ENCODE measurements at places on chromosomes 4 and X.
A peak's percentile ranks its signal among the peaks of the same experiment; 100 is the strongest.

DNA sequence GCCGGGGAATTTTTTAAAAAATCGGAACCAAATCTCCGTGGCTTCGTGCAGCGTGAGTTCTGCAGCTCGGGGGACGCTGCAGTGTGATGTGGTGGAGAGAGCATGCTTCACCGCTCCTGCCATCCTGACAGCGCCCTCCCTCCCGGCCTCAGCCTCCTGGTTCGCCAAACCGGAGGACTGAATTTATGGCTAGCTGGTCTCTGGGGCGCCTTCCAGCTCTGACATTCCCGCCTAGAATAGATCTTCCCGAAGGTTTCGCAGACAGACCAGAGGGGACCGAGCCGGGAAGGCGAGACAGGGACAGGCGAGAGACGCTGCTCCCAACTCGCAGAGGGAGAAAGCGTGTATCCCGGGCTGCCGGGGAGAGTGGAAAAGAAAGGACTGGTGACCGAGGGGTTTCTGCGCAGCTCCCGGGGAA, 25.9 kb downstream of the HOPX start:
- peak; percentile 11 for DNase-seq

DNA sequence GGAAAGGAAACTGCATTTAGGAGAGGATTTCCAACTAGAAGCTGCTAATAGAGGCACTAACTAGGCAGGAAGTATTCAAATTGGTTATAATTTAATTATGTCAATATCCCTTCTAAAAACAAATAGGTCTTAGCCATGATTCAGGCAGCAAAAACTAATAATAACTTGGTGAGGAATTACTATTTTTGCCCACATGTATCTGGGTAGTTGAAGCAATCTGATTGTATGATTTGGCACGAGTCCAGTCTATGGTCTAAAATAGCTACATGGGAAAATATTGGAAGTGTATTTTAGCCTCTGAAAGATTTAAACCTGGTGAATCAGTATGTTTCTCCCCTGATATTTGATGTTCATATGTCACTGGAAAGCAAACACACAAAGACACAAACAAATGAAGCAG, 62.2 kb downstream of the MFAP3L start:
- no peak for DNase-seq

DNA sequence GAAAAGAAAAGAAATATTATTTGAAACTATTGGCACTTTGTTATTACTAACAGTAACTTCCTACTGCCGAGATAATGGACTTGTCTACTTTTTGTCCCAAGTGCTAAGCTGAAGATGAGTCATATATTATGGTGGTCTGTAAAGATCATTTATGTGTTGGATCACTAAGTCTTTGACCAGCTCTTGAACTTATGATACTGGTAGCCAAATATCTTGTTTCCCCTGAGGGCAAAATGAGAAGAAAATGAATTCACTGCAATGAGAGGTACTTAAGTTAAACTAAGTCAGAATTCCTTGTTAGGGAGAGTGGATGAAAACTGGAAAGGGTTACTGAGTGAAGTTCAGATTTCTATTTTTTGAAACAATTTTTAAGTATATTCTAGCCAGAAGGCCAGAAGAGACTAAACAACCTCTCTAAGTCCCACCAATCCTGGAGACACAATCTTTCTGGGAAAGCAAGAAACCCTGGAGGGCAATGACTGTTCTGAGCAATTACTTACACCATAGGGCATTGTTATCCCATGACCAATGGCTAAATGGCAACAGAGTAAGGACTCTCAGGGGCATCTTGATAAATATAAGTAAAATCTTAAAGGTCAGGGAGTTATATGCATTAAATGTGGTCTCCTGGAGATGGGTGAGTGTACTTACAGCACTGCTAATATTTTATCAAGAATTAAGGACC, 287.7 kb downstream of the STIM2 start:
- DNase-seq: no peak

DNA sequence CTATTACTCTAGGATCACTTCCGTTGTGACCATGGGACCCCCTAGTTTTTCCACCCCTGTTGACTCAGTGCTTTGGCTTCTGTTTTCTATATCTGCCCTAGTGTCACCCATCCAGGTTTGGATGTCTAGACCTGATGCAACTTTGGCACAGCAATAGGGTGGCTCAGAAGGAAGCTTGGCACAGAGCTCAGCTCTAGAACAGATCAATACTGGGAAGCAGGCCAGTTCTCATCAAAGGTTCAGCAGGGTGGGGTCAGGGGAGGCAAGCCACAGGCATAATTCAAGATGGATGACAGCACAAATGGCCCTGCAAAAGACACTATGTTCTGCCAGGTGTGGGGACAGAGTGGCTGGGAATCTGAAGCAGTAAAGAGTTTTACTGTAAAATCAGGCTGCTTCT, 74.2 kb upstream of the EGFL6 start:
- no peak for DNase-seq

- DNase-seq: no peak
Measured at GRCh38 chr4:70632028-70632427, 3.5 kb downstream of the ENAM start.

DNA sequence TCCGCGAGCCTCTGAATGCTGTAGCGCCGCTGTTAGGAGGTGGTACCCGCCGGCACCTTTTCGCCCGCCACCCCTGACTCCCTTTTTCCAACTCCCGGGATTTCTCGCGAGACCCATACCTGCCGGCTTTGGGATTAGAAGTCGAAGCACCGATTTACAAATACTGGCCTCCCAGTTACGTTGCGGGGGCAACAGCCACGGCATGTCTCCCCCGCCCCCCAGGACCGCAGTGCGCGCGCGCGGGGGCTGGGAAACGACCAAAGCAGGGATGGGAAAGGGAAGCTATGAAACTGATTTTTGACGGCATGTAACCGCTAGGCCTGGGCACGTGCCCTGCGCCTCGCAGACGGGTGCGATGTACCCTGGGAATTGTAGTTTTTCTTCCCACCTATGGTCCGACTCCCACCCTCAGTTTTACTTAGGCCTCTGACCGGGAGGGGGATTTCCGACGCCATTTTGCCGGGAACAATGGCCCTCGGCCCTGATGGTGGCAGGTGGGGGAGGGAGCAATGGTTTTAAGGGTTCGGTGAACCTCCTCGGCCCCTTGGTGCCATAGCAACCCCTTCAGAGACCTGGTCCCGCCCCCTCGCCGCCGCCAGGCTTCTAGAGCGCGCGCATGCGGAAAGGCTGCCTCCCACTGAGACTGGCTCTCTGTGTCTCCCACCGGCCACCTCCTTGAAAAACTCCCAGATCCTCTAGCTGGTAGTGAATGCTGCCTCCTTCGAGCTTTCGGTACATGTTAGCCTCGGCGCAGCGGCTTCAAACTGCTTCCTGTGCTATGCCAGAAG, 772 bp upstream of the WNK3 start:
- DNase-seq: peak; percentile 80

- no peak for DNase-seq
Measured at GRCh38 chr4:72286185-72286584, 254.4 kb downstream of the NPFFR2 start.

DNA sequence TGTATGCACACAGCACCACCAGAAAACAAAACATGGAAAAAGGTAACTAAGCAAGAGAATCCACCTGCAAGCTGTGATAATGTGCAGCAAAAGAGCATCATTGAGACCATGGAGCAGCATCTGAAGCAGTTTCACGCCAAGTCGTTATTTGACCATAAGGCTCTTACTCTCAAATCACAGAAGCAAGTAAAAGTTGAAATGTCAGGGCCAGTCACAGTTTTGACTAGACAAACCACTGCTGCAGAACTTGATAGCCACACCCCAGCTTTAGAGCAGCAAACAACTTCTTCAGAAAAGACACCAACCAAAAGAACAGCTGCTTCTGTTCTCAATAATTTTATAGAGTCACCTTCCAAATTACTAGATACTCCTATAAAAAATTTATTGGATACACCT, 90.2 kb downstream of the TET2 start:
- DNase-seq: no peak

GRCh38 chrX:46433892-46434291, 111.3 kb downstream of the ZNF674 start:
- no peak for DNase-seq

DNA sequence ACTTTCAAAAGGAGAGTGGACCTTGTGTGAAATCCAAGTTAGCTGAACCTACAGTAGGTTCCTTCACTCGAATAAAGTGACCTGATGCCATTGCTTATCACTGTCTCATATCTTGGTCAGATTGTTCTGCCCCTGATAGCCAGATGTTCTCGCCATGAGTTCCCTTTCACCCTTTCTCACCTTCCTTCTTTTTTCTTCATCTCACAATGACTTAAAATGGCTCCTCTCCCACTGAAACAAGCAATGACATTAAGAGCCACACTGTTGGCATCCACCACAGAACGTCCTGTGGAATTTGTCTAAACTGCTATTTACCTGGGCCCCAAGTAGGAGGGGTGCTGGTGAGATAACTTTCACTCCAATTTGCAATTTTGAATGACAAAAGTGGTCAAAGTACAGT, 227.6 kb upstream of the PPP1R2C start:
- DNase-seq: no peak

GRCh38 chr4:11732155-11732554, 303.5 kb upstream of the HS3ST1 start:
- no peak for DNase-seq

DNA sequence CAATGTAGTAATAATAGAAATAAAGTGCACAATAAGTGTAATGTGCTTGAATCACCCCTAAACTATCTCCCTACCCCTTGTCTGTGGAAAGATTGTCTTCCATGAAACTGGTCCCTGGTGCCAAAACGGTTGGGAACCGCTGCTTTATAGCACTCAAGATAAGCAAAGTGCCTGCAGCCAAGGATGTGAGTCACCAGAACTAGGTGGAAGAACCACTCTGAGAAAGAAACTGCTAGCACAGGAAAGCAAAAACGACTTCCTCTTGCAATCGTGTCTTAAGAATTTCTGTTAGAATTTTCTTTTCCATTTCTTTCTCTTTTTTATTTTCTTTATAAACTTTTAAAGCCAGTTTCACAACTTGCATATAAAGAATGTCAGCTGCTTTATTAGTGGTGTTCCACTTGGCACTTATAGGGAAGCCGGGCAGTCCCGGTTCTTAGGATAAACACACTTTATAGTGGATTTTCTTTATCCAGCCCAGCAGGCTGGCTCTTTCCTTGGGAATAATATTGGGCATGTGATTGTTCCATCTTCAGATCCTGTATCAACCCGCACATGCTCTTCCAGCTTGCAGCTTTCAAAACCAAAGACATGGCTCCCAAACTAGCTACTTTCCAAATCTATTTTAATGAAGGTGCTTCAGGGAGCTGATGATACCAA, 32.3 kb upstream of the CXCL8 start:
- DNase-seq: no peak

- no peak for DNase-seq
Measured at GRCh38 chr4:79249881-79250503, 75.9 kb downstream of the NAA11 start.

DNA sequence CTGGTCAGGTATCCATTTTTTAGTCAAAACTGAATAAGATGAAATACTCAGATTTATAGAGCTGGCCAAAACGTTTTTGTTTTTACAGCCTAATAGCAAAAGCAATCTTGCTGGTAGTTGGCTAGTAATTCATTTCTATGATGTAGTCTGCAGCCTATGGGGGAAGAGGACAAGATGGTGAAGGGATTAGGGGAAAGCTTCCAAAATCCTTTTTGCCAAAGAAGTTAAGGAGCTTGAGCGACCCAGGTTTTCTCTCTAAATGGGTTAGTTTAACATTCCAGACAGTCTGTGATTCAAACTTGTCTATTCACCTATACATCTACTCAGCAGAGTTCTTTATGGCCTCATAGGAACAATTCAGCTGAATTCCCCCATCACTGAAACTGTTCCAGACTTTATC, 89.8 kb upstream of the SPRY1 start:
- no peak for DNase-seq

DNA sequence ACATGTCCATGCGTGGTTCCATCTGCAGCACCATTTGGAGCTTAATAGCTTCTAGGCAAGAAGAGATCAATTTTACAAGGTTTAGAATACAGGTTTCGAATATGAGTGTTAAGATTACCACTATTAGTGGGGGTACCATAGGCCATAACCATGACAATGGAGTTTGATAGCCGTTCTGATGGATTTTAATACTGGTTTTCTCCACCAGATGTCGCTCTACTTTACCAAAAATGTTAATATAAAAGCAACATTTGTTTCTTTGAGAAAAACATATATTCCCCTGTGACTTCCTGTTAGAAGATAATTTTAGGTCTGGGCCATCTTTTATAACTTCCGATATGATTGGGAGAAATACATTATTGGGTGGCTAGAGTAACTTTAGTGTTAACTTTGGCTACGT, 499.7 kb upstream of the POU3F4 start:
- DNase-seq: no peak

- DNase-seq: no peak
Measured at GRCh38 chrX:123731258-123731986, 1.4 kb downstream of the THOC2 start.

GRCh38 chr4:41307638-41308037, 50.9 kb downstream of the UCHL1 start:
- no peak for DNase-seq

Measured in amygdala (tissue), 56 donors.